ENCODE measurements at places on chromosomes 4 and X.

DNA sequence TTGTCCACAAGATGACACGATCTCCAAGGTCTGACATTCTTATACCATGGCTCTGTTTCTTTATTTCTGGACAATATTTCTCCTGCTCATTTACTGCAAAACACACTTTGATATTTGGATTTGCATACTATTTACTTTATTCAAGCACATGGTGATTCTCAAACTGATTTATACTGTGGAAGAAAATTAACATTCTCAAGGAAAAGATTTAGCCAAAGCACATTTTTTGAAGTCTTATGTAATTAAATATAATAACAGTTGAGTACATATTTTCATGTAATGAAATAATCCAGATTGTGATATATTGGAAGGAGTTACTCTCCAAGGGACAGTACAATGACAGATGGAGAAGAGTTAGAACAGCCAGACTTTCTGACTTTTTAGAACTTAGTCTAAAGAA, 155.8 kb upstream of the CT83 start:
- no peak for DNase-seq

DNA sequence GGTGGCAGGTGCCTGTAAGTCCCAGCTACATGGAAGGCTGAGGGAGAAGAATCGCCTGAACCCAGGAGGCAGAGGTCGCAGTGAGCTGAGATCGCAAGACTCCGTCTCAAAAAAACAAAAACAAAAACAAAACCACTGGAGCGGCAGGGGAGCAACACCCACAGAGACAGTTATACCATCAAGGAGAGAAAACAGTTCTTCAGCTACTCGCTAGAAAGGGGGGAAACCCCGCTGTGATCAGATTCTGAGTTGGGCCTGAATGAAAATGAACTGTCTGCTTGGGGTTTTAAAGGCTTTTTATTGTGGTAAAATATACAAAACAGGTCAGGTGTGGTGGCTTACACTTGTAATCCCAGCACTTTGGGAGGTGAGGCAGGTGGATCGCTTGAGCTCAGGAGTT, 16.8 kb upstream of the IRAK1 start:
- DNase-seq, result no peak

DNA sequence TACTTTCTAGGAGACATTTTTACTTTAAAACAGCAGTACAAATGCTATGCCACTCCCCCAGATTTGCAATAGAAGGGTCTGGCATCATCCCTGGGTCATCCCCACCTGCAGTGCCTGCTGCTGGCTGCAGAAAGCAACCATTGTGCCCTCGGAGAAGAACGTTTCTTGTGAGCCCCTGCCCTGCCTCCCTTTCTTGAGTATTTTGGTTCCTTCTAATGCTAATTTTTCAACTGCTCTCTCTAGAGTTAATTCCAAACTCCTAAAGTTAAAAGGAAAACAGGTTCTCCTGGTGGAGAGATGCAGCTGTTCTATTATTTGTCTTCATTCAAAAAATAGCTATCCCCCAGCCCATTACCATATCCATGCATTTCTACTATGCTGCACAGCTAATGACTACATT, 107.1 kb downstream of the IDS start:
- DNase-seq, result no peak

DNA sequence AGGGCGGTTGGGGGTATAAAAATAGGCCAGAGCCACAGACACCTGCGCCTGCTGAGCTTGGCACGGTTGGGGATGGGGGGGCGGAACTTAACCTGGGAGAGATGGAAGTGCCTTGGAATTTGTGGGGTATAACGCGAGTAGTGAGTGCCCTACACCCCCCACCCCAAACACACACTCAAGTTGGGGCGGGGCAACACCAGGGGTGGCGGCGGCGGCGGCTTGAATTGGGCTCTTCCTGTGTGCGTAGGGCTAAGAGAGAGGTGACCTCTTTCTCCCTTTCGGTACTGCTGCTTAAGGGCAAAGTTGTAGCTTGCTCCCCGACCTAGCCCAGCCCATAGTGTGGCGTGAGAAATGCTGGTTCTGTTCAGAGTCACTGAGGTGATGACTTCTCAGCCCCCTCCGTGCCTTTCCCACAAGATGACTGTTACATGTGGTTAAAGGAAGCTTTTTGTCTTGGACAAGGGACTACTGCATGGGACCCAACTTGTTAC, 839 bp downstream of the STK26 start:
- no peak for DNase-seq

- DNase-seq, result no peak
Observed at GRCh38 chr4:80913381-80913780, 117.1 kb upstream of the BMP3 start.

DNA sequence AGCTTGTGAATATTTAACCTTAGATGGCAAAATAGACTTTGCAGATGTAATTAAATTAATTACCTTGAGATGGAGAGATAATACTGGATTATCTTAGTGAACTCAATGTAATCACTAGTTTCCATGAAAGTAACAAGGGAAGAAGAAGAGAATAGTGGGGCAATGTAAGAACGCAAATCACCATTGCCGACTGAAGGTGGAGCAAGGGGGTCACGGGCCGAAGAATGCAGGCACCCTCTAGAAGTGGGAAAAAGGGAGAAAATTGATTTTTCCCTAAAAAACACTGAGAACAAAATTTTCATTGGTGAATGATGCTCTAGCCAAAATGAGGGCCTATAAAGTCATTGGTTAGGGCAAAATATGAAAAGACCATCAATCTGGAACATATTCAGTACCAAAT, 375.6 kb upstream of the EPHA5 start:
- DNase-seq, result no peak

- no peak for DNase-seq
Observed at GRCh38 chr4:171025343-171025742, 787.9 kb upstream of the GALNTL6 start.

GRCh38 chr4:62328526-62328925, 1128.4 kb downstream of the ADGRL3 start:
- no peak for DNase-seq

DNA sequence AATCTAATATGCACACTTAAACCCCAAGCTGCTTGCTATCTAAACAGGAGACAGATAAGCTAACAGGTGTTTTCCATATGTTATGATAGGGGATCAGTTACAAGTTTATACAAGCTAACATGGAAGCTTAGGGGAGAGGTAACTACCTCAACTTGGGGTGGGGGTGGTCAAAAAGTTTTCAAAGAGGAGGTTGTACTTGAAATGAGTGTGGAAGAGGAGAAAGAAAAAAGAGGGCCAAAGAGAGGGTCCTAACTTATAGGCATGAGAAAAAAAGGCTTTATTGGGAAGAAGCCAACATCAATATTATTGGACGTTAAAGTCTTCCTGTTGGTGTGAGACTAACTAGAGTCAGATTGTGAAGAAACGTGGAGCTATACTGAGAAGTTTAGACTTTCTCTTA, 205.9 kb downstream of the NDST4 start:
- no peak for DNase-seq

- no peak for DNase-seq
Observed at GRCh38 chrX:151871244-151871643, 41.4 kb upstream of the MAGEA4 start.

DNA sequence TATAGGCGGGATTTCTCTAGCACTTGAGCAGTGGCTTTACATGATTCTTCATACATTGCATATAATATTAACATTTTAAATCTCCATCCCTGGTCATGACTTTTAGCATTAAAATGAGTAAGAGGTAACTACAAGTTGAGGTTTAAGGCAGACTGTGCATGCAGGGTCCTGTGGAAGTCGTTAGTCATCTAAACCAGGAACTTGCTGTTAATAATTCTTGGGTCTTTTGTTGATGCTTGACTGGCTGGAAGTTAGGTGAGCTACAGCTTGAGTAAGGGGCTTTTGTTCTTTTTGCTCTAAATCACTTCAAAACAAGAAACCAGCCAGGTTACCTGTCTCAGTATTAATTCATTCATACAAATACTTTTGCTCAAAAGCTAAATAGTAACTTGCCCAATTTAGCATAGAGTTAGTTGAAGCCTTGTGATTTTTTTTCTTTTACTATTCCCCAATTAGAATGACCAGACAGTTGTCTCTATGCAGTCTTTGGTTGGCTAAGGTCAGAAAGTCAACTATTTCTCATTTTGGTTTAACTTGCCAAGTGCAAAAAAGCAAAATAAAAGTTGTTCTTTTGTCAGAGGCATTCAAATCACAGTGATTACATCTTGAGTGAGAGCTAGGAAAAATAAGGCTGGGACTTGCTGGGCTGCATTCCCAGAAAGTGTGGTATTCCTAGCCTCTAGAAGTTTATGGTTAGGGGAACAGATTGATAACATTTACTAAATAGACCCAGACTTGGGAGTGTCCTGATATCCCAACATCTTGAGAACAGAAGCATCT, 516.9 kb downstream of the PDHA2 start:
- DNase-seq, result no peak

GRCh38 chr4:107978716-107979451, 10.8 kb upstream of the HADH start:
- no peak for DNase-seq

GRCh38 chr4:140839888-140840790, 84.0 kb upstream of the TBC1D9 start:
- no peak for DNase-seq

- no peak for DNase-seq
Observed at GRCh38 chr4:7263166-7263565, 70.8 kb downstream of the SORCS2 start.

- DNase-seq, result no peak
Observed at GRCh38 chr4:66059556-66059955, 389.3 kb upstream of the EPHA5 start.

GRCh38 chr4:52711834-52712250, 39.4 kb downstream of the ERVMER34-1 start:
- no peak for DNase-seq

- DNase-seq, result no peak
Observed at GRCh38 chrX:40109288-40110008, 11.7 kb upstream of the BCOR start.

- DNase-seq, result no peak
Observed at GRCh38 chrX:153731117-153731844, 6.6 kb downstream of the ABCD1 start.

GRCh38 chr4:145280541-145280940, 100.2 kb upstream of the OTUD4 start:
- no peak for DNase-seq

GRCh38 chr4:3239998-3240920, 8.7 kb upstream of the MSANTD1 start:
- DNase-seq, result no peak

DNA sequence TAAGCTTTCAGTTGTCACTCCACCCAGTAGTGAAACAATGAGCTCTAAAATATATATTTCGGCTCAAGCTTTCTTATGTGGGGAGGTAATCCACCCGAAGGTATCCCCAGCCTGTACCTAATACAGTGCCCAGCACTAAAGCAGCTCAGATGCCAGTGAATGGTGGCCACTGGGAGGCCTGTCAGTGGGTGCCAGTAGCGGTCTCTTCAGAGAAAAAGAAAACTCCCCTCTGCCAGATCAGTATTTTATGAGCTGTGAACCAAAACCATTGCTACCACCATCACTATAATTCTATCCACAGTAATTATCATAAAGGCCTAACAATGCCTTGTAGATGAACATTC, 835 bp upstream of the NFKB1 start:
- DNase-seq, result no peak

- DNase-seq, result no peak
Observed at GRCh38 chrX:121000589-121000988, 15.0 kb upstream of the CT47A1 start.

GRCh38 chr4:13547485-13548041, 3.3 kb upstream of the NKX3-2 start:
- DNase-seq, result no peak

DNA sequence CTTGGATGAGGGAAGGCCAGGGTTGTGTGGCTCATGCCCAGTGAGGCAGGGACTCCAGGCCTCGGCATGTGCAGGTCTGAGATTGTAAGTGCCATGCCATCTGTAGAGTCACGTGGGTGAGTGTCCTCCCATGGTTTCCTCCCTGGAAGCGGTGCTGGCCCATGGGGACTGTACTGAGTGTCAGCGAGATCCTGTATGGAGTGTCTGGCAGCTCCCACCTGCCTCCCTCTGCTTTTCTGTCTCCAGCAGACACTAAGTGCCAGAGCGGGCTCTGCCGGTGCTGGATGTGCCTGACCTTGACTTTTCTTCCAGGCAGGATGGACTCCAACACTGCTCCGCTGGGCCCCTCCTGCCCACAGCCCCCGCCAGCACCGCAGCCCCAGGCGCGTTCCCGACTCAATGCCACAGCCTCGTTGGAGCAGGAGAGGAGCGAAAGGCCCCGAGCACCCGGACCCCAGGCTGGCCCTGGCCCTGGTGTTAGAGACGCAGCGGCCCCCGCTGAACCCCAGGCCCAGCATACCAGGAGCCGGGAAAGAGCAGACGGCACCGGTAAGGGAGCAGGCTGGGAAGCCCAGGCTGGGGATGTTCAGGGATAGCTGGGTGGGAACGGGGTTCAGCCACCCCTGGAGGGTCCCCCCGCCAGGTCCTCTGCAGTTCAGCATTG, 7.6 kb downstream of the WFS1 start:
- no peak for DNase-seq

DNA sequence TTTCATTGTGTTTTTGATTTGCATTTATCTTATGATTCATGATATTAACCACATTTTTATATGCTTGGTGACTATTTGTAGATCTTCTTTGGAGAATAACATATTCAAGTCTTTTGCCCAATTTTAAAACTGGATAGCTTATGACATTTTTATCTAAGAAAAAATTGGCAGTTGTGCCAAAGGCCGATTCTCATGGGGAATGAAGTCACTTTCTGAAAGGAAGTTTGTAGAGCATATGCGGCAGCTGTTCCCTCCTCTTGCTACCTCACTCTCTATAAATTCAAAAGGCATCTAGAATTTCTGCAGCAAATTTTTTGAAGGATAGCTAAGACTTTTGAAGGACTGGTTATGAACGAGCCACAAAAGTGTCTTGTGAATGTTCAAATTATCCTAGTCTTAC, 2353.5 kb downstream of the ARAP2 start:
- DNase-seq, result no peak

Measured in stimulated activated CD8-positive, alpha-beta memory T cell treated with anti-CD3 and anti-CD28 coated beads, Interleukin-4, amount 100 ng/mL, for 1 hour (primary cell).